Right ventricle myocardium superior (tissue), 1 donor: ENCODE measurements at places on chromosomes 12 and 14. TPM values are rescaled to one million over a fixed set of nuclear protein-coding genes. Genes with fewer than 3 reads are reported as not detected.

- DNase-seq = no peak
These were observed at the start of gene NTS for GRCh38 chr12:85874031-85874461. TSS of gene NTS (plus strand) at chr12:85874295. CDS start at chr12:85874404, 109 bp downstream.

DNA sequence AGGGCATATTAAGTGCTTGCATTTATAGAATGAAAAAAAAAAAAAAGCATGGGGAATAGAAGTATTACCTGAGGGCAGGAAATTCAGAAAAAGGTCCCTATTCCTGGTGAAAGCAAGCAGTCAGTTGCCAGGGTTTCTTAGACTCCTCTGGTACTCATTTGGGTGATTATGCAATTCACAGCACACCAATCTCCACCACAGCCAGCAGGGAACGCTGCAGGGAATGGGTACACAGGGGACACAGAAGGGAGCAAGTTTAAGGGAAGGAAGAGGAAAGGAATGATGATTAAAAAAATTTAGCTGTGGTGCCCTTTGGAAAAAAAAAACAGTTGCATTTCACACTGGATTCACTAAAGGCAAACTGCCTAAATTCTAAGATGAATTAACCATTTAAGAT is 14.2 kb downstream of the BLTP3B start:
- peak; percentile 51 for DNase-seq

DNA sequence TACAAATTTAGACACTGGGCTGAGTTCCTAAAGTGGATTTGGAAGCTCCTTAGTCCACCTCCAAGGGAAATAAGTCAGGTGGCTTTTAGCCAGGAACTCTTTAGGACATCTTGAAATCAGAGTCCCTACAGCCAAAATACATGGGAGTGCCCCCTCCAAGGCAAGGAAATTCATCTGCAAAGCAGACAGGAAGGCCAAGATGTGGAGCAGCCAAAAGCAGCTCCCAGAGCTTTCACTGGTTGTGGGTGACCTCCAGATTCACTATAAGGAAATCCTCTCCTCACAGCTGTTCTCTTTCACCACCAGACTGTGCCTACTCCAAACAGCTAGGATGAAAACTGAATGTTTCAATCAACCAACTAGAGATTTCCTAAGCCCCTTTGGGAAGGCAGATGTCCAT is 6.6 kb downstream of the TTC9 start:
- no peak for DNase-seq

GRCh38 chr14:32524609-32525375 is 195.7 kb downstream of the AKAP6 start:
- no peak for DNase-seq

DNA sequence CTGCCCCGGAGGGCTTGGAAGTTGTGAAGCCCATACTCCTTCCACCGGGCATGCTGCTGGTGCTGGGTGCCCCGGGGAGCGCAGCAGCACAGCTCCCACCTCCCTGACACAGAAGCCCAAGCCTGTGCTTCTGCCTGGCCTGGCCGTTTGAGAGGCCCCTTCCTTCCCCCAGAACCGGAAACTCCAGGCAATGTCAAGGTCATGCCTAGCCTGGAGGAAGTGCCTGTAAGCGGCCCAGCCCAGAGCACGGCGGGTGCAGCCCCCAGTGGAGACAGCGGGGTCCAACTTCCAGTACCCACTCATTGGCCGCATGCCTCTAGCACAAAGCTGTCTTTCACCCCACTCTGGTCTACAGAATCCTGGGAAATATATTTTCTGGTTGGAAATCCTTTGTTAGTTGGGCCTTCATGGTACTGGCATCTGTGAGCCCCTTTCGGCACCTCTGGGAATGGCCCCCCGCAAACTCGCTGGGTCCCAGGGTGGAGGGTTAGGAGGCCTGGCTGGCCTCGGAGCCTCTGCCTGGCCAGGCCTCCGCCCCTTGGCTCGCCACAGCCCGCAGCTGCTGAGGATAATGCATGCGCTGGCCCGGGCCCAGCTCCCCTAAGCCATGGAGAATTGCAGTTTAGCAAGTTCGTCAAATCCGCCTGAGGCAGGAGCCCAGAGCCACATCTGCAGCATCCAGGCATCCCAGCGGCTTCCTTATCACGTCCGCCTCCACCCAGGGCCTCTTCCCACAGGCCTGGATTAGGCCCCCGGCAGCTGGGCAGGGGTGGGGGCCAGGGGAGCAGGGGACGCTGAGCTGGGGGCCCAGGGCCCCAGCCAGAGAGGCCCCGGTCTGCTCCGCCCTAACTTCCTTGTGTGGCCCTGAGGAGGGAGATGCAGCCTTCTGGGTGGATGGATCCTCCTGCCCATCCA is 48.9 kb upstream of the DLK1 start:
- peak; percentile 92 for DNase-seq

- DNase-seq = no peak
These were observed 24.6 kb downstream of the GPR65 start for GRCh38 chr14:88029500-88029899.

- DNase-seq = no peak
These were observed 93.0 kb upstream of the TMPO start for GRCh38 chr12:98422359-98422758.

- peak; percentile 63 for DNase-seq
These were observed 7.7 kb downstream of the LRCOL1 start for GRCh38 chr12:132602572-132603239.

DNA sequence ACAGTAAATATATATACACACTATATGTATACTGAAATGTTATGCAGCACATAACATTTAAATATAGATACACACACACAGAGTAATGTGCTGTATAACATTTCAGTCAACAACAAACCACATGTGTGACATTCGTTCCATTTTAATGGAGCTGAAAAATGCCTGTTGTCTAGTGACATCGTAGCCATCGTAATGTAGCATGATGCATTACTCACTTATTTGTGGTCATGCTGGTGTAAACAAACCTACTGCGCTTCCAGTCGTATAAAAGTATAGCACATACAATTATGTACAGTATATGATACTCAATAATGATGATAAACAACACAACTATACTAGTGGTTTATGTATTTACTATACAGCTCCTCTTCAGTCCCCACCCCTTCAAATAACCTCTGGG is 119.0 kb upstream of the SLC38A4 start:
- no peak for DNase-seq

GRCh38 chr14:48401321-48401720 is 725.9 kb upstream of the MDGA2 start:
- no peak for DNase-seq

- no peak for DNase-seq
These were observed 29.6 kb downstream of the PMCH start for GRCh38 chr12:102167821-102168604.

DNA sequence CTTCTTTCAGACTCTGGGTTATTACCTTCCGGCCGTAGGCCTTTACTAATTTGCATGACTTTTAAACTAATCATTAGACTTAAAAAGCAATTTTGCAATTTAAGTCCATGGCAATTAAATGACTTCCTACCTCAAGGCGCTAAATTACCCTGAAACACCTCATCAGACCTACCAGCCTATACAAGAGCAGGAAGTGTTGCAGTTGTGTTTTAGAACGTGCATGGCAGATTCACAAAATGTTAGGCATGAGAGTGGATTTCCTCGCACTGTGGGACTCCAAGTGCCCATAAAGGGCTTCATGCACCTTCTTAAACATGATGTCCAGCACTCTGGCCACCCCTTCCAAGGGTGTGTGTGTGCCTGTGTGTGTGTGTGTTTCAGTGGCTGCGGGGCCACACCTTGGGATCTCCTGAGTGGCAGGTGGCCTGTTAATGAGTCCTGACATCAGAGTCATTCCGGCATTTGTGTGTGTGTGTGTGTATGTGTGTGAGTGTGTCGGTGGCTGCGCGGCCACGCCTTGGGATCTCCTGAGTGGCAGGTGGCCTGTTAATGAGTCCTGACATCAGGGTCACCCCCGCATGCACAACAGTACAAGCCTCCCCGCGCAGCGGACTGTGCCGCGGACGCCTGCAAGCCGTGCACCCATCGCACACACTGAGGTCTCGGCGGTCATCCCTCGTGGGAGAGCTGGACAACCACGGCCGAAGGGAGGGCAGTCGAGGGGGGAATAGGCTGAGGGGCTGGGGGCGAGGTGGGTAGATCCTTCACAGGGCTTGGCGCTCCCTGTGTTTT is 900 bp downstream of the C2CD5 start:
- DNase-seq = peak; percentile 68

INHBE gene
- total RNA-seq = not detected

E2F7 gene
- 0.08 TPM for total RNA-seq

KRT80 gene
- total RNA-seq = not detected

KLRC2 gene
- not detected for total RNA-seq
